Stimulated activated CD8-positive, alpha-beta memory T cell treated with anti-CD3 and anti-CD28 coated beads, Interleukin-7, amount 100 ng/mL, for 1 hour (primary cell): ENCODE measurements at places on chromosomes 2 and 18.

- DNase-seq = no peak
Observed at GRCh38 chr2:135909976-135910375, 33.7 kb upstream of the MCM6 start.

- no peak for DNase-seq
Observed at GRCh38 chr2:235616885-235617284, 123.0 kb downstream of the AGAP1 start.

DNA sequence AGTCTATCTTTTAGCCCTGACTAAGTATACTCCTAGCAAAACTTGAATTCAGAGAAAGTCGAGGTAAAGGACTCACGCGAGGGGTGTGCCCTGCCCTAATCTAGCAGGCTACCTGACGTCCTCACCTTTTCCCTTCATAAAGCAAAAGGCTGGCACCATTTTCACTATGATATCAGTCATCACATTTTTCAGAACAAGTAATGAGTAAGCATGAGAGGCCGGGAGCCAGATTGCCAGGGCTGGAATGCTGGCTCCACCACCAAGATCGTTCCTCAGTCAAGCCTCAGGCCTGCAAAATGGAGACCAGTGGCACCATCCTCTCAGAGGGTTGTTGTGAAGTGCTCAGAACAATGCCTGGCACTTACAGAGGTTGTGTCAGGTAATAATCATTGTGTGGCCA, 18.7 kb upstream of the NCKAP5 start:
- DNase-seq = no peak

DNA sequence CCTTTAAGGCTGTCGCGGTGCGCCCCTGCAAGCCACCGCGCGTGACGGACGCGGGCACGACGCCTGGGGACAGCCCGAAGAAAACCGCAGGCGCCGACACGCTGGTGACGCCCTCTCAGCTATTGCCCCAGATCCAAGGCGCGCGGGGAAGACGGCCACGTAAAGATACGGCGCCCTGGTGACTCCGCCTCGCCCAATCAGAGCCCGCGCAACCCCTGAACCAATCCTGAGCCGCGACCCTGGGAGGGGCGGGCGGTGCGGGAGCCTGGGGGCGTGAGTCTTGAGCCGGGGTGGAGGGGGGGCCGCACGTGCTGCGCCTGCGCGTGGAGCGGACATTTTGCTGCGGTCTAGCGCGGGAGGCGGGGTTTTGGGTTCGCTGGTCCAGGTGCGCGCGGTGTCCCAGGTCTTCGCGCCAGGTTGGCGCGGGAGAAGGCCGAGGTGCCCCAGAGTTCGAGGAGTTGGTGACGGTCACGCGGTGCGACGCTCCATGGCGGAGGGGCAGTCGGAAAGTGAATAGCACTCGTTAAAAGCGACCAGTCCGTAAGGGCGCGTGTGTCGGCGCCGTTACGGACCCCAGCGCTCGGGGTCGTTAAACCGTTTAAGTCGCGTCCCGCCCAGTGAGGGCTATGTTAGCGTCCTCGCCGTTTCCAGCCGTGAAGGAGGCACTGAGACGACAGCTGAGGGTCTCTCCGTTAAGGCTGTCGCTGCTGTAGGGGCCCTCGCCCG, 15.9 kb downstream of the NMUR1 start:
- DNase-seq = peak; percentile 85

- no peak for DNase-seq
Observed at GRCh38 chr2:242029422-242030225, 160.1 kb downstream of the RTP5 start.

- no peak for DNase-seq
Observed at GRCh38 chr2:220001751-220002150, 374.3 kb downstream of the SLC4A3 start.

- DNase-seq = no peak
Observed at GRCh38 chr18:72104851-72105250, 439.3 kb downstream of the CBLN2 start.

DNA sequence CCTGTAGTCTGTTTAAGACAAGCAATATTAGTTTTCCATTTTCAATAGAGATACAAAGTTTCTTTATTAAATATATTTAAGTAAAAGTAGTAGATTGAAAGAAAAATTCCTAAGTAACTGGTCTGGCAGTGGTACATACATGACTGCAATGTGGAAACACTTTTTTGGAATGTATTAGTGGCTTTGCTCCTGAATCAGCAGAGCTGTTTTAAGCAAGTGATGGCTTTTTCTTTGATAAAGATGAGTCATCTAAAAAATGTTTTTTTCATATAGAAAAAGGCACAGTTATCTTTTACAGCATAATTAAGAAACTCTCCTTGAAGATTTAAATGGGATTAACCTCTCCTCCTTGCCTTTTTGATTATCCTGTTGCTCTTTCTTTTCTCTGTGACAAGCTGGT, 34.9 kb downstream of the KDM3A start:
- no peak for DNase-seq

- DNase-seq = no peak
Observed at GRCh38 chr2:84808279-84808678, 72.6 kb downstream of the TRABD2A start.

- no peak for DNase-seq
Observed at GRCh38 chr2:42907835-42908234, 115.5 kb upstream of the HAAO start.

- DNase-seq = no peak
Observed at GRCh38 chr18:60982329-60982695, 350.9 kb upstream of the CDH20 start.

DNA sequence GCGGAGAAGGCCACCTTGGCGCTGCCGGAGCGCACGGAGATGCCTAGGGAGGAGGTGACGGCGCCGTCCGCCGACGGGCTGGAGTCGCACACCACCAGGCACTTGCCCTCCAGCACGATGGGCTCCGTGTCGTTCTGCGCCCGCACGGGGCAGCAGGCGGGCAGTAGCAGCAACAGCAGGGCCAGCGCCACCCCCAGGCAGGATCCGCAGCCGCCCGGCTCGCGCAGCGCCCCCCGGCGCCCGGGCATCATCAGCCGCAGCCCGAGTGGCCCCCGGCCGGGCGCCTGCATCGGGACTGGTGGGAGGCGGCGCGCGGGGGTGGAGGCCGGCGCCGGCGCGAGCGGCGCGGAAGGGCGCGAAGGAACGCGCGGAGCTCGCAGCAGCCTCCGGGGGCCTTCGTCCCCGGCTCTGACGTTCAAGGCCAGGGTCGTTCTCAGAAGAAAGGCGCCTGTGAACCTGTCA, 2.2 kb downstream of the CBLN2 start:
- DNase-seq = no peak

DNA sequence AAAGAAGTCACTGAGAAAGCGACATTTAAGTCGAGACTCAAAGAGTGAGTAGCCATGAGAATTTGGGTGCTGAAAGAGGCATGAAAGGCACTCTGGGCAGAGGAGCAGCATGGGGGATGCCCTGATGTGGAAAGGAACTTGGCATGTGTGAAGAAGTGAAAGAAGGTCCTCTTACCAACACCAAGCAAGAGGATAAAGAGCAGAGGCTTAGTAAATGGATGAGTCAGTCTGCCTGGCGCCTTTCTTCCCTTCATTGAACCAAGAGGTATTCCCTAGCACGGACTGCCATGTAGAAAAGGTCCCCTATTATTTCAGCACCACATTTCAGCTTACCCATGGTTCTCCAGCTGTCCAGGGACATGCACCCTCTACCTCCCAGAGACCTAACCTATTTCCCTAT, 221.1 kb upstream of the NRP2 start:
- no peak for DNase-seq

DNA sequence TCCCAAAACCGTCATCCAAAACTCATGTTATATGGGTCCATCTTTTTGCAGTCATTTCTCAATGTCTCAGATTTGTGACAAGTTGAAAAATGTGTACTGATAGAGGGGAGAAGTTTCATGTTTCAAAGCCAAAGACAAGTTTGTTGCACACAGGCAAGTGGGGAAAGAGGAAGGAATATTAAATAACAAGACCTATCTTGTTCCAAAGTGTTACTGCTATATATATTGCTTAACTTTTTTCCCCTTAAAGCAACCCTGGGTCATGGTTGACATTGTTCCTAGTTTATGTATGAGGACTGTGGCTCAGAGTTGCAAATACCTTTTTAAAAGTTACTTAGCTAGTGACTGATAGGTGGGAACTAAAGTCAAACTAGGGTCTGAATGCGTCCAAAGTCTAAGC, 1.7 kb downstream of the ITGA4 start:
- DNase-seq = no peak

DNA sequence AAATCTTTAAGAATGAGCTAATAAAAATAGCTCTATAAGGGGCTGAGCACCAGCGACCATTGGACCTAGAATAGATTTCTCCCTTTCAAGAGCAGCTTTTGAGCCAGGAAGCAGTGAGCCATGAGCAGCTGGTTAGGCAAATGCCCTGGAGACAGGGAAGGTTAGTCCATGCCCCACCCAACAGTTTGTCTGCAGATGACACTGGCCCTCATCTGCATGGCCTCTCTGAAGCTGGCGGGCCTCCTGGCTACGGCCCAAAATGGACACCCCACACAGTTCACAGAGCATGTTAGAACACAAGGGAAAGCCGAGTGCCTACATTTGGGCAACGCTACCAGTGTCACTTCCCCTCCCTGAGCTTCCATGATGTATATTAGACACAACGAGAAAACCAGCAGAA, 201.1 kb downstream of the MGAT5 start:
- no peak for DNase-seq

DNA sequence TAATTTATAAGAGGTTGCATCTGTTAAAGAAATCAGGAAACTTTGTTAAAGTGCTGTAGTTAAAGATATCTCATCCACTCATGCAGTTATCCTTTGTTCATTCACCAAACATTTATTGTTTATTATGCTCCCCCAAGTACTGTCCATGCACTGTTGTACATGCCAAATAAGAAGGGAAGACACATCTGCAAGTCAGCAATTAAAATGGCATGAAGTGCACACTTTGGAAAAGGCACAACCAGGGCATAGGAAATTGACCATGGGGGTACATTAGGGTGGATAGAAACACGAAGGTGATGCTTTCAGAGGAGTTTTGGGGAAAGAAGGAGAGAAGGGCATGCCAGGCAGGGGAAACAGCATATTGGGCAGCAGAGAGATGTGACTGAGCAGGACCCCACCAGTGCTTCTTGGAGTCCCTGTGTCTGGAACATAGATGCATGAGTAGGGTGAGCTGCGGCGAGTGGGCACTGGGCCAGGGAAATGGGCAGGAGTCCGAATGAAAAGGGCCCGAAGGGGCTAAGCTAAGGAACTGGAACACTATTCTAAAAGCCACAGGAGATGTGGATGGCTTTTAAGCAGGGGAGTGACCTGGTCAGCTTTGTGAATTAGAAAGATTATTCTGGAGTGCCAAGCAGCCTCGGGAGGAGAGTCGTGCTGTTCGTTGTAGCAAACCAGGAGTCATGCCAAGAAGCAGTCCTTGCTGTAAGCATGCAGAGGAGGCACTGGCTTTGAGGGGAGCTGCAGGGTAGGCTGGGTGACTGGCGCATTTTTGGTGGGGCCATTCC, 316.3 kb downstream of the AGPS start:
- no peak for DNase-seq

GRCh38 chr2:77642339-77642738, 120.2 kb upstream of the LRRTM4 start:
- DNase-seq = no peak

GRCh38 chr18:61681065-61681464, 211.7 kb downstream of the RNF152 start:
- DNase-seq = no peak

DNA sequence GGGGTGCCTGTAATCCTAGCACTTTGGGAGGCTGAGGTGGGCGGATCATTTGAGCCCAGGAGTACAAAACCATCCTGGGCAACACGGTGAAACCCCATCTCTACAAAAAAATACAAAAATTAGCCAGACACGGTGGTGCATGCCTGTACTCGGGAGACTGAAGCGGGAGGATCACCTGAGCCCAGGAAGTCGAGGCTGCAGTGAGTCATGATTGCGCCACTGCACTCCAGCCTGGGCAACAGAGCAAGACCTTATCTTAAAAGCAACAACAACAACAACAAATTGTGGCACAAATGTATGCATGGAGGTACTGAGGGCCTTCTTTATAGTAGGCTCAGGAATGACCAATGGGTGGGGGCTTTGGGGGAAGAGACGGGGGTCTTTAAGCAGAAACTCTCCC, 38.5 kb downstream of the HPCAL1 start:
- no peak for DNase-seq

DNA sequence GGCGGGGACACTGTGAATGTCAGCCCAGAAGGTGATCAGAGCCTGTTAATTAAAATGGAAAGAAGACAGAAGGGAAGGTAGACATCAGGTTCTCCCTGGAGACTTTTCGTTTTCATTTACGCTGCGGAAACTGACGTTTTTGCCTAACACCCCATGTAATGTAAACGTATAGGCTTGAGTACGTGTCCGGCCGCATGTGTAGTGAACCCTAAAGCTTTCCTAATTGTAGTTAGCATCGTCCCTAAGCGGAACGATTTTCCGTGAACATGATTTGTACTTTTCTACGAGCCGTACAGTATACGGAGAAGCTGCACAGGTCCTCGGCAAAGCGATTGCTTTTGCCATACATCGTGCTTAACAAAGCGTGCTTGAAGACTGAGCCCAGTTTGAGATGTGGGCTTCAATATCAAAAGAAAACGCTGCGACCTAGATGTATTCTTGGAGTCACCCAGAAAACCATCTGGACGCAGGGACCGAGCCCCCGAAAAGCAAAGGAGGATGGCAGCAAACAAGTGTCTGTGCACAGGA, 284 bp downstream of the TIMM21 start:
- DNase-seq = no peak

- DNase-seq = no peak
Observed at GRCh38 chr18:21230436-21230835, 11.6 kb upstream of the GREB1L start.

DNA sequence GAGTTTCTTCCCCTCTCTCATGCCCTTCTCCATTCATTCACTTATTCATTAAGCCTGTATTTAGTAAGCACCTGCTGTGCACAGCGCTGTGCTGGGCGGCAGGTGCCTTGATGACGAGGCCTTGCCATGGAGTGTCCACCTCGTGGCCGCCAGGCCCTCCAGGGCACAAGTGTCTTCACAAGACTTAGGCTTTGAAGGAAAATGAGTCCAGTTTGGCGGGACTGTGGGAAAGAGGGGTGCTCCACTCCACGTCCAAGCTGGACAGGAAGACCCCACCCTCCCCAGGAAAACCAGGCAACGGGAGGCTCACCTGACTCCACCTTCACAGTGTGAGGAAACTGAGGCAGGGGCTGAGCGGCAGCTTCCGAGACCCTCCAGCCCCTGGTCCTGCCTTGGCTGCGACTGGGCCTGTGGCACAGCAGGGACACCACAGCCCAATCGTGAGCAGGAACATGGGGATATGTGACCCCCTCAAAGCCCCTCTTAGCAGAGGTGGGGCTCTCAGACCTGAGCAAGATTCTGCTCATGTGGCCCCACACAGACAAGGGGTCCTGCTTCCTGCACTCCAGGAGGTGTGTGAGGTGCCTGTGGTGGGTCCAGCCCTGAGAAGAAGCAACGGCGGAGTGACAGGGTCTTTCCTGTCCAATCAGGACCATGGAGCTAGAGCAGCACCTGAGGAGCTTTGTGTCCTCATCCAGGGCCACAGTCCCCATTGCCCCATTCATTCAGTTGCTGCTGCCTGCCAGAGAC, 110.3 kb upstream of the ODC1 start:
- DNase-seq = no peak

- no peak for DNase-seq
Observed at GRCh38 chr2:238916176-238916874, 68.4 kb downstream of the TWIST2 start.

- no peak for DNase-seq
Observed at GRCh38 chr2:61710711-61711110, 143.1 kb downstream of the FAM161A start.
